ENCODE measurements at places on chromosomes 2 and 18.
A peak's percentile ranks its signal among the peaks of the same experiment; 100 is the strongest.

GRCh38 chr2:146392631-146393030, 1452.2 kb upstream of the ACVR2A start:
- DNase-seq = no peak

- DNase-seq = no peak
These were observed 42.8 kb upstream of the SGPP2 start for GRCh38 chr2:222381566-222381965.

- DNase-seq = no peak
These were observed 63.9 kb upstream of the EDAR start for GRCh38 chr2:109052922-109053321.

GRCh38 chr2:105244451-105244850, 2.9 kb downstream of the GPR45 start:
- no peak for DNase-seq

- no peak for DNase-seq
These were observed 54.8 kb downstream of the MBD2 start for GRCh38 chr18:54169431-54170403.

GRCh38 chr2:153873052-153874048, 1.6 kb downstream of the GALNT13 start:
- DNase-seq = no peak

GRCh38 chr2:128456281-128456680, 137.6 kb upstream of the HS6ST1 start:
- no peak for DNase-seq

DNA sequence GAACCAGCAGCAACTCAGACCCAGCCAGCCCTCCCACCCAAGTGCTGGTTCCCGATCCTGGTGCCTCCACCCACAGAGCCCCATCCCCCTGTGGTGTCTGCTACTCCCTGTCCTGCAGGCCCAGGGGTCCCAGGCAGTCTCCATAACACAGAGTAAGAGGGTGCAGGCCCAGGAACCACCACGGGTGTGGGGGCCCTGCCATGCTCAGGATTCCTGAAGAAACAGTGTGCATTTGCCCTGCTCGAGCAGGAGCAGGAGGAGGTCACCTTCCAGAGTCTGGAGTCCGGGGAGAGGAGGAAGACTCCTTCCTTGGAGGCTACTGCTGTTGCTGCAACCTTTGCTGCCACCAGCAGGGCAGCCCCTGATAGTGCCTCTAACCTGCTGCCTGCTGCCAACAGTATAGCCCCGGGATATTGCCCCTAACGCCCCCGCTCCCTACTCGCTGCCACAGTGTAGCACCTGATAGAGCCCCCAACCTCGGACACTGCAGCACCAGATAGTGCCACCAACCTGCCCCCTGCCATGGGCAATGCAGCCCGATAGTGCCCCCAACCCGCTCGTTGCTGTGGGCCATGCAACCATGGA, 46.8 kb upstream of the ANKRD62 start:
- DNase-seq = no peak

- no peak for DNase-seq
These were observed 17.7 kb downstream of the ST6GAL2 start for GRCh38 chr2:106868275-106868674.

DNA sequence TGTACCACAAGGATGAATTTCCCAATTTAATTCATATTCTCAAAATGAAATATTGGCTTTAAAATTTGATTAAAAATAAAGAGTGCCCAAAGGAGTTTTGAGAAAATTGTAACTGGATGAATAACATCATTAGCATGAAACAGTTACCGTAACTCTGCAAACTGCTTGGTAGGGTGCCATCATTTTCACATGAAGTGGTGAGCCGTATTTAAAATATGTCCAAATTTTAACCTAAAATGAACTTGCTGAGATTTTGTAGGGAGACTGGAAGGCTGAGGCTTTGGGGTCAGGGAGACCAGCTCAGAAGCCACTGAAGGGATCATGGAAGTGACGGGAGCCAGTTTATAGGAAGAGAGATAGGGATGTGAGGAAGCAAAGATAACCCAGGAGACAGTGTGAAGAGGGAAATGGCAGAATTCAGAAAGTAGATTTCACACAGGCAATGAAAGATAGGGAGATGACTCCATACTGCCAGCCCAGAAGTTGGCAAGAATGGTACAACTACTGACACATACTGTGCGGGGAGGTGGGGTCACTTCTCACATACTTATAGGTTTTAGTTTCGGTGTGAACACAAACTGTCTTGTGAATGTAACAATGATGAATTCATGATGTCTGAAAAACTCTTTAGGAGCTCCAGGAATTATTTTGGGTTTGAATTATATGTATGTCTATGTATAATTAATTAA, 53.8 kb downstream of the EFEMP1 start:
- peak; percentile 37 for DNase-seq

- no peak for DNase-seq
These were observed 234.8 kb upstream of the SMAD2 start for GRCh38 chr18:48165111-48165866.

DNA sequence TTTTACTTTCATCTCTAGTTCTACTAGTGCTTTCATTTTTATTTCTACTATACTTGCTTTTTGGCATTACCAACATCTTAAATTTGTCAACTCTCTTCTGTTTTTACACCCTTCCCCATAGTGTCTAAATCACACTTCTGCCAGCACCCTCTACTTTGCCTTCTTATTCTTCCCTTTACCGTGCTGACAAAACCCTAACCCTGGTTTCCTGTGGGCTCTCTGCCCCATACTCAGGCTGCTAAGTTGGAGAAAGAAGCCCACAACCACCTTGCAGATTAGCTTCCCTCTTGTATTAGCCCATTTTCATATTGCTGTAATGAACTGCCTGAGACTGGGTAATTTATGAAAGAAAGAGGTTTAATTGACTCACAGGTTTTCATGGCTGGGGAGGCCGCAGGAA, 24.8 kb downstream of the GIGYF2 start:
- no peak for DNase-seq

DNA sequence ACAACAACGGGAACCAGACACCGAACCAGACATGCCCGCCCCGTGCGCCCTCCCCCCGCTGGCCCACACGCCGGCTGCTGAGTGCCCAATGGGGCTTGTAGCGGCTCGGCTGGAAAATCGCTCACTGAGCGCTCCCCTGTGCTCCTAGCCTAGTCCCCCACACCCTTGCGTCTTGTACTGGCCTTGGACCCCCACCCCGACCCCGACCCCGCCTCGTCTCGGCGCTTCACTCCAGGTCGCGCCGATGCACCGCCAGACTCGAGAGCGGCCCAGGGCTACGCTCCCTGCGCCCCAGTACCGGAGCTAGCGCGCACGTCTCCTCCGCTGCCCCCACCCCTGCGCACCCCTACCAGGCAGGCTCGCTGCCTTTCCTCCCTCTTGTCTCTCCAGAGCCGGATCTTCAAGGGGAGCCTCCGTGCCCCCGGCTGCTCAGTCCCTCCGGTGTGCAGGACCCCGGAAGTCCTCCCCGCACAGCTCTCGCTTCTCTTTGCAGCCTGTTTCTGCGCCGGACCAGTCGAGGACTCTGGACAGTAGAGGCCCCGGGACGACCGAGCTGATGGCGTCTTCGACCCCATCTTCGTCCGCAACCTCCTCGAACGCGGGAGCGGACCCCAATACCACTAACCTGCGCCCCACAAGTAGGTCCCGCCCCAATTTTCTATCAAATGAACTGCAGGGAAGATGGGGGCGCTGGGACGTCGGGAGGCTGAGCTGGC, 1.5 kb downstream of the GAD1 start:
- DNase-seq = no peak

- DNase-seq = no peak
These were observed 29.5 kb downstream of the VAPA start for GRCh38 chr18:9943311-9943710.

- DNase-seq = peak; percentile 89
These were observed 48.1 kb downstream of the KCNE4 start for GRCh38 chr2:223100061-223100511.

- peak; percentile 27 for DNase-seq
These were observed 36.9 kb upstream of the KLF11 start for GRCh38 chr2:10006236-10007161.

GRCh38 chr18:35289293-35289692, 736 bp downstream of the ZSCAN30 start:
- peak; percentile 16 for DNase-seq

- peak; percentile 99 for DNase-seq
These were observed 145.3 kb downstream of the C1D start for GRCh38 chr2:67917332-67918054.

GRCh38 chr2:67824186-67824585, 238.6 kb downstream of the C1D start:
- peak; percentile 10 for DNase-seq

- no peak for DNase-seq
These were observed 753.2 kb downstream of the ADCYAP1 start for GRCh38 chr18:1657876-1658275.

GRCh38 chr2:150046211-150046610, 441.3 kb downstream of the RND3 start:
- peak; percentile 9 for DNase-seq

DNA sequence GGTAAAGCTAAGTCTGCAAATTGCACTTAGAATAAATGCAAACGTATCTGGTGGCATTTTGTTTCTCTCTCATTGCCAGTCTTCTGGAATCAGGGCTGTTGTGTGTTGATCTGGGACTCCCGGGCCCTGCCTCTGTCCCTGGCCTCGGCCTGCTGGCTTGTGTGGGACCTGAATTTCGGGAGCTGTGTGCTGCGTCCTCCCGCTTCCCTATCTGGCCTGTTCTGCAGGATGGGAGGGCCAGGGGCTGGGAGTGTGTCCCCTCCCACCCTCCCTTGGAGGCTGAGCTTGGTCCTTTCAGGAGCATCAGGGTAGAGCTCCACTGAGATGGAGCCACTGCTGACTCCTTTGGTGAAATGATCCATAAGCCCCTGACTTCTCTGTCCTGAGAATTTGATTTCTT, 118.5 kb downstream of the ACKR3 start:
- no peak for DNase-seq

DNA sequence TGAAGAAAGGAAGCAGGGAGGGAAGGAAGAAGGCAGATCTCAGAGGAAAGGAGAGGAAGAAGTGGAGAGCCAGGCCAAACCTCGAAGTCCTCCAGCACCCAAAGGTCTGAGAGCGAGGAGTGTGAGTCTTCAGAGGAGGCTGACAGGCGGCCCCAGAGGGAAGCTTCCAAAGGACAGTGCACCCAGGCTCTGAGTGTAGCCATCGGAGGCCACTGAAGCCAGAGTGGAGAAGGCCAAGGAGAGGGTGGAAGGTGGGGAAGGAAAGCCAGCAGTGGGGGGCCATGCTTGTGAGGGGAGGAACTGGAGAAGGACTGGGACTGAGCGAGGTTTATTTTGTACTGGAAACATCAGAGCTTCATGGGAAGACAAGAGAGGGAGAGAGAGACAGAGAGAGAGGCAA, 6.0 kb downstream of the ATP6V1B1 start:
- no peak for DNase-seq

DNA sequence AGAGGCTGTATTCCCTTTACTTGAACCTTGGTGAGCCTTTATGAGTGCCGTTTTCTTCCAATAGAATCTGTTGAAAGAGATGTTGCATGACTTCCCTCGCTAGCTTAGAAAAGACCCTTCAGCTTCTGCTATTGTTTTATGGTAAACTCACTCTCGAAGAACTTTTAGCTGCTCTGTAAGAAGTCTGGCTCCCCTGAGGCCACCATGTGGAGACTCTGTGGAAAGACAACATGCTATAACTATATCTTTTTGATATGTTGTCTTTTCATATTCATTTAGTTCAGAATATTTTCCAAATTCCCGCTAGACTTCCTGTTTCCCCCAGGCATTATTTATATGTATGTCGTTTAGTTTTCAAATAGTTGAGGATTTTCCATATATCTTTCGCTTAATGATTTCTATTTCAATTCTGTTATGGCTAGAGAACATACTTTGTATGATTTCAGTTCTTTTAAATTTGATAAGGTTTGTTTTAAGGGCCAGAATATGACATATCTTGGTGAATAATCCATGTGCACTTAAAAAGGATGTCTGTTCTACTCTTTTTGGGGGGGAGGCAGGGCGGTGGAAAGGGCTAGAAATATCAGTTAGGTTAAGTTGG, 64.1 kb downstream of the PTPN4 start:
- DNase-seq = peak; percentile 45

DNA sequence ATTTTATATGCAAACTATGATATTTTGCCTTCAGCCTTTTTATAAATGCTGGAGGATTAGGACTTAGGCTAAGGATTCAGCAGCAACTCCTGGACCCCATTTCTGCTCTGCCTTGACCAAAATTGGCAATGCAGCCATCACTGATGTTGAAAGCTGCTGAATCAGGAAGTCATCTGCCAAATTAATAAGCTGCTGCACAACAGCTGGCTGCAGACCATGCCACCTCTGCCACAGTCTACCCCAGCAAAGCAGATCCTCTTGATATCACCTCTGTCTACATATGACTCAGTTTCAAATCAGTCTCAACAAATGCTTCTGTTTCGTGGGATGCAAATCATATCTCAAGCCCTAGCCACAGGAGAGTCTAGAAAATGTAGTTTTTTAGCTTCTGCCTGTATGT, 7.1 kb upstream of the SOS1 start:
- DNase-seq = no peak

DNA sequence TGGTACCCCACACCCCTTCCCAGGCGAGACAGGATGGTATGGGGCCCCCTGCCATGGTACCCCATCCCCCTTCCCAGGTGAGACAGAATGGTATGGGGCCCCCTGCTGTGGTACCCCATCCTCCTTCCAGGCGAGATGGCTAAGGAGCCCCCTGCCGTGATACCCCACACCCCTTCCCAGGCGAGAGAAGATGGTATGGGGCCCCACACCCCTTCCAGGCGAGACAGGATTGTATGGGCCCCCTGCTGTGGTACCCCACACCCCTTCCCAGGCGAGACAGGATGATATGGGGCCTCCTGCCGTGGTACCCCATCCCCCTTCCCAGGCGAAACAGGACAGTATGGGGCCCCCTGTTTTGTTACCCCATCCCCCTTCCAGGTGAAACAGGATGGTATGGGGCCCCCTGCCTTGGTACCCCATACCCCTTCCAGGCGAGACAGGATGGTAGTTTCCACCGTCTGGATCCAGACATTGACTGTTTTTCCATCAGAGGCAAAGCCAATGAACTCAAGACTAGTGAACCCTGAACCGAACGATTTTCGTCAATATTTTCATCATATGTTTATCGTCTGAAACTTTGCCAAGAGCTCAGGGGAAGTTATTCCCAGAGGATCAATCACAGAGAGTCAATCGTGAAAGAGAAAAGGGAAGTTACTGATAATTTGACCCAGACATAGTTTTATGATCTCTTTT, 75.0 kb downstream of the MYCN start:
- no peak for DNase-seq

GRCh38 chr2:105005181-105005951, 32.5 kb upstream of the MRPS9 start:
- no peak for DNase-seq

- no peak for DNase-seq
These were observed 382.0 kb downstream of the SOX11 start for GRCh38 chr2:6074089-6074643.

GRCh38 chr2:42338567-42339190, 22.3 kb downstream of the COX7A2L start:
- no peak for DNase-seq

GRCh38 chr2:39609917-39610316, 55.8 kb upstream of the TMEM178A start:
- DNase-seq = no peak
